Esophagus squamous epithelium (tissue), 5 donors: ENCODE measurements at places on chromosomes 16 and 17.
A peak's percentile ranks its signal among the peaks of the same experiment; 100 is the strongest.

DNA sequence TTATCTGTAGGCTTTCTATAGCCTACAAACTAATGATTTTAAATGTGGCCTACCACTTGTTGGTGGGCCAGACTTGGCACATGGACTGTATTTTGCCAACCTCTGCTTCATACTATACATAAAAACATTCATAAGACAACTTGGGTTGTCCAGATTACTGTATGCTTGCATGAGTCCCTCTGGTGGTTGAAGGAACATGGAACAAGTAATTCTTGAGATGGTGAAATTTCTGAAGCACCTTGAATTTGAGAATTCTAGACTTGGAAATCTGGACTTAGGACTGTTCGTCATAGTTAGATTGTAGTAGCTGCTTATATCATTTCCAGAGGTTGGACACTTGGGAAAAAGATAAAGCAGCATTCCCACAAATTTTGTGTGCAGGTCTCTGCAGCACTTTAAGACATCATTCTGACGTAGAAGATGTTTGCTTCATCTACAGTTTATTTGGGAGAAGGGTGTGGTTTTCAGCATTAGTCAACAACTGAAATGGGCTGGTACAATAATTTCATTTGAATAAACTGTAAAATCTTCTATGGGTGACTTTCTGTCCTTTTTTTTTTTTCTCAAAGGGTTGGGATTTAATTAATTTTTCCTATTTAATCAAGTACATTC, 31.2 kb downstream of the NFATC3 start:
- H3K4me3 ChIP-seq = no peak overlapping the region
- no peak for DNase-seq
- no peak overlapping the region for H3K27ac ChIP-seq
- peaks cover 5% of the 10 kb centered on the region for H3K4me1 ChIP-seq

DNA sequence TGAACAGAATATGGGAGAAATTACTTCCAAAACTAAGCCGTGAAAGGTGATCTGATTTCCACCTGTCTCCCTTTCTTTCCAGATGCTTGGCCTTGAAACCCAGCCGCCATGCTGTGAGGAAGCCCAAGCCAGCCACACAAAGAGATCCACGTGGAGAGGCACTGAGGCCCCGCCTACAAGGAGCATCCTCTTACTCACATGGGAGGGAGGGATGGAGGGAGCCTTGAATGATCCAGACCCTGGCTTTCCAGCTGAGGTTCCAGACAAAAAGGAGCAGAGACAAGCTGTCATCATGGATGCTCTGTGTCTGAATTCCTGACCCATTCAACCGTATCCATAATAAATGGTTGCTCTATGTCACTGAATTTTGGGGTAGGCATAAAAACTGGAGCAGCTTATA, 48.9 kb upstream of the HAPSTR1 start:
- no peaks in the 10 kb centered on the region for H3K27me3 ChIP-seq
- no peak overlapping the region for H3K4me3 ChIP-seq
- no peak overlapping the region for H3K27ac ChIP-seq
- peaks cover 4% of the 10 kb centered on the region for H3K4me1 ChIP-seq
- DNase-seq = no peak
- H3K36me3 ChIP-seq = no peaks in the 10 kb centered on the region

DNA sequence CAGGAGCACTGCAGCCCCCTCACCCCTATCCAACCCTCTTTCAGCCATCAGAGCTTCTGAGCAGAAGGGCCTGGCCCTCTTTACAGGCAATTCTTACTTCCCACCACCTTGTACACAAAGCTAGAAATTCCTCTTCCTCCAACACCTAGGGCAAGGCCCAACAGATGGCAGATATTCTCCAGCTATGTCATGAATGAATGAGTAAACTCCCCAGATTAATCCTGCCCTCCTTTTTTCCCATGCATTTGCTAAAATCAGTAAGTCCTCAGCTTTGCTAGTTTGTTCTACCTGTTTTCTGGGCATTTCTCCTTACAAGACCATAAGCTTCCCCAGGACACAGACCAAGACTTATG, 20.4 kb upstream of the MRPS23 start:
- no peak overlapping the region for H3K4me3 ChIP-seq
- no peak for DNase-seq
- H3K4me1 ChIP-seq = peaks cover 50% of the 10 kb centered on the region
- H3K27ac ChIP-seq = peak overlapping the region; percentile 90
- peaks cover 73% of the 10 kb centered on the region for H3K36me3 ChIP-seq
- H3K27me3 ChIP-seq = no peaks in the 10 kb centered on the region

- no peaks in the 10 kb centered on the region for H3K27me3 ChIP-seq
- no peak for DNase-seq
- H3K27ac ChIP-seq = no peak overlapping the region
- H3K4me3 ChIP-seq = no peak overlapping the region
- no peaks in the 10 kb centered on the region for H3K36me3 ChIP-seq
Measured at GRCh38 chr16:56584276-56584675, 5.1 kb upstream of the MT3 start.

DNA sequence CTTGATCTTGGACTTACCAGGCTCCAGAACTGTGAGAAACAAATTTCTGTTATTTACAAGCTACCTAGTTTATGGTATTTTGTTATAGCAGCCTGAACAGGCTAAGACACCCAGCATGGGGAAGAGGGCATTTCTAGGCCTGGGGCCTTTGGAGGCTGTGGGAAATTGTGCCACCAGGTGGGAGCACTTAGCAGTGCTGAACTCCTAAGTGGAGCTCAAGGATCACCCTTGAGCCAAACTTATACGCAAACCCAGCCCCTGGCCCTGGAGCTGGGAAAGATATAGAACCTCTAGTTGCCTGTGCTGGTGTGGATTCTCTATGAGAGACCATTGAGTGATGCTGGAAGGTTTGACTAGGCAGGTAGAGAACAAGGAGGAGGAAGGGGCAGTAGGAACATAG, 36.1 kb downstream of the MIS12 start:
- no peak overlapping the region for H3K4me3 ChIP-seq
- no peaks in the 10 kb centered on the region for H3K27me3 ChIP-seq
- H3K4me1 ChIP-seq = peaks cover 11% of the 10 kb centered on the region
- no peak for DNase-seq
- H3K27ac ChIP-seq = no peak overlapping the region

- no peak for DNase-seq
- H3K4me1 ChIP-seq = peaks cover 7% of the 10 kb centered on the region
- no peaks in the 10 kb centered on the region for H3K36me3 ChIP-seq
- H3K4me3 ChIP-seq = no peak overlapping the region
- H3K27ac ChIP-seq = peak overlapping the region; percentile 35
Measured at GRCh38 chr17:43536236-43536992, 9.7 kb downstream of the ETV4 start.

DNA sequence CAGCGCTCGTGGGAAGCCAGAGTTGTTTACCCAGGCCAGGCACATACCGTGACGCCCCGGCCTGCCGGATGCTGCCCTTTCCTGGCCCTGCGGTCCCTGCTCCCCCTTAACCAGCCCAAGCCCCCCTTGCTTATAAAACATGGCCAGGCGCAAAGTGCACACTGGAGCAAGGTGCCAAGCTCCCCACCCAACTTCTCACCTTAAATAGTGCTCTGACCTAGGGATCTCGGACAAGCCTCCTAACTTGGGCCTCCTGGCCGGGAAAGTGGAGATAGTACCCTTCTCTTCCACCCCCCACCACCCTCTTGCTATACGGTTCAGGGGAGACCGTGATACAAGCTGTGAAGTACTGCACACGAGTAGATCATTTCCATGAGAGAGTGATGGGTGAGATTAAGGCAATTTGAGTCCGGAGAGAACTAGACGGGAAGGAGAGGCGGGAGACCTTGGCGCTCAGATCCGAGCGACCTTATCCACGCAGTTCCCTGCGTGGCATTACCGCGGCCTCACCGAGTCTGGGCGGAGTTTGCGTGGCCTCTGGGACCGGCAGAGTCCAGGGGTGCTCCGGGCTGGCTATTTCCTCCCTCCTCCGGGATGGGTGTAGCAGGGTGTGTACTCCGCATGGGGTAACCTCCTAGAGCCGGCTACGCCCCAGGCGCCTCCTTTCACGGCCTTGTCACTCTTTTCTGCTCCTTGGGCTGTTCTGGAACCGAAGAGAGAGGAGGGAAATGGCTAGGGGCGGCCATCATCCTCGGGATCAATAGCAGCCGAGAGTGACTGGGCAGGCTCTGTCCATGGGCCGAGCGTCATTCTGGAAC, 4.4 kb upstream of the LHX1 start:
- H3K4me3 ChIP-seq = peak overlapping the region; percentile 13
- H3K27ac ChIP-seq = no peak overlapping the region
- no peak for DNase-seq
- no peaks in the 10 kb centered on the region for H3K36me3 ChIP-seq
- peaks cover 100% of the 10 kb centered on the region for H3K27me3 ChIP-seq
- H3K4me1 ChIP-seq = peaks cover 64% of the 10 kb centered on the region

DNA sequence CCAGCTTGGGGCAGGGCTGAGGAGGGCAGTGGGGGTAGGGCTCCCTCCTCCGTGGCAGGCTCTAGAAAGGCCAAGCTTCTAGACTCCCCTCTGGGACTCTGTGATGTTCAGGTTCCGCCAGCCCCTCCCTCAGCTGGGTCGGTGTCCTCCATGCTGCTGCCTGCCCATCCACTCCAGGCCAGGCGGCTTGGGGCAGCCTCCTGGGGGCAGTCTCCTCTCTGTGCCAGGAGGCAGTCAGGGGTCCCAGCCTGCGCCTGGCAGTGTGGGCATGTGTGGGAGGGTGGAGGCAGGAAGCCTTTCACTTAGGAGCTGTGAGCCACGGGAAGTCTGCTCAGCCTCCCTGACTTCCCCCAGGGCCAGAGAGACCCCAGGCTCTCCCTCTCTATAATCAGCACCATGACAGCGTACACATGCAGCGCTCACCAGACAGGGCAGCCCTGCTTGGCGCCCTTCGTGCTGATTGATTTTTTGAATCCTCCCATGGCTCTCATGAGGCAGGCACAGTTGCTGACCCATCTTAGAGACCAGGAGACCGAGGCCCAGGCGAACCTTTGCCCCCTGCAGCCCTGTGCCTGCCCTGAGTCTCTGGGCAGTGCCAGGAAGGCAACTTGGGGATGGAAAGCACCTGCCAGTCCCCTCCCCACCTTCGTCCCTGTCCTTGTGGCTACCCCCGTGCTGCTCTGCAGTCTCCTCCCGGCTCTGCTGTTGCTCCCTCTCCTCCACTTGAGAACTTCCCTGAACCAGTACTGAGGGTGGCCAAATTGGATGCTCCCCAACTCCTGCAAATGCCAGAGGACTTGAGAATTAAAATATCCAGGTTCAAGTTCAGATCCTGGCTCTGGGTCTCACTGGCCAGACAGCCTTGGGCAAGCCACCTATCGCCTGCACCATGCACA, 234.7 kb upstream of the GSE1 start:
- no peaks in the 10 kb centered on the region for H3K36me3 ChIP-seq
- H3K27ac ChIP-seq = no peak overlapping the region
- H3K27me3 ChIP-seq = no peaks in the 10 kb centered on the region
- no peak overlapping the region for H3K4me3 ChIP-seq

GRCh38 chr16:8957063-8957397, 6.7 kb downstream of the USP7 start:
- peaks cover 93% of the 10 kb centered on the region for H3K4me1 ChIP-seq
- no peak for DNase-seq
- H3K4me3 ChIP-seq = no peak overlapping the region
- no peak overlapping the region for H3K27ac ChIP-seq
- H3K27me3 ChIP-seq = no peaks in the 10 kb centered on the region

DNA sequence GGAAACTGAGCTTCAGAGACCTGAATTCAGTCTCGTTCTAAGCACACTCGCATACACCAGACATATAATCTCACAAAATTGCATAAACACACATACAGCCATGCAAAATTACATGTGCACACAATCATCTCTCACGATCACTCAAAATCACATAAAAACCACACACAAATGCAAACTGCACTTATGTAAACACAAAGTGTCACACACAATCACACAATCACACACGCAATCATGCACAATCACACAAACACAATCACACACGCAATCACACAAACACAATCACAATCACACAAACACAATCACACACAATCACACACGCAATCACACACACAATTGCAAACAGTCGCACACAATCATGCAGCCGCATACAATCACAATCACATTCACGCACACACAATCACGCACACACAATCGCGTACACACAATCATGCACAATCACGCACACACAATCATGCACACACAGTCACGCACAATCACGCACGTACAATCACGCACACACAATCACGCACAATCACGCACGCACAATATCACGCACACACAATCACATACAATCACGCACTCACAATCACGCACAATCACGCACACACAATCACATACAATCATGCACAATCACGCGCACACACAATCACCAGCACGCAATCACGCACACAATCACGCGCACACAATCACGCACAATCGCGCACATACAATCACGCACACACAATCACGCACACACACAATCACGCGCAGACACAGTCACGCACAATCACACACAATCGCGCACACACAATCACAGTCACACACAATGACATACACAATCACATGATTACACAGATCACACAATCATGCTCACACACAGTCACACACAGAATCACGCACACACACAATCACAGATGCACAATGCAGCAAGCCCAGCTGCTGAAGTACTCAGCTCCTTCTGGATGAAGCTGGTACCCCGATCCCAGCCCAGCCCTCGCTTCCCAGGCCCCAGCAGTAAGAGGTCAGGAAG, 45.6 kb downstream of the ZDHHC7 start:
- H3K27ac ChIP-seq = no peak overlapping the region
- no peaks in the 10 kb centered on the region for H3K4me1 ChIP-seq
- no peaks in the 10 kb centered on the region for H3K36me3 ChIP-seq
- no peak for DNase-seq
- no peaks in the 10 kb centered on the region for H3K27me3 ChIP-seq

GRCh38 chr16:73054498-73054812, 6.5 kb upstream of the ZFHX3 start:
- no peak for DNase-seq
- no peaks in the 10 kb centered on the region for H3K27me3 ChIP-seq
- peak overlapping the region; percentile 96 for H3K27ac ChIP-seq
- H3K36me3 ChIP-seq = no peaks in the 10 kb centered on the region

DNA sequence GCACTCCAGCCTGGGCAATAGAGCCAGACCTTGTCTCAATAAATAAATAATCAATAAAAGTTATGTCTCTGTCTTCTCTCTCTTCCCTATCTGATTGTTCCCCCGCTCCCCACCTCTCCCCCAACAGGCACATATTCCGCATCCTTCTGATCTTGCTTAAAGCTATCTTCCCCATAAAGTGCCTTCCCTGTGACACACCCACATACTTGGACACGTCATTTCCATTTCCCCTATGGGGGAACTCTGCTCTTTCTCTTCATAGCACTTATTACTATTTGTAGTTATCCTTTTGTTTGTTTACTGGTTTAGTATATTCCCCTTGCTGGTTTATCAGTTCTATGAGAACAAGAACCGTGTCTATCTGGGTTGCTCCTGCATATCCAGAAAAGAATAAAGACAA, 14.9 kb downstream of the MYO1D start:
- no peaks in the 10 kb centered on the region for H3K27me3 ChIP-seq
- H3K27ac ChIP-seq = no peak overlapping the region
- H3K36me3 ChIP-seq = no peaks in the 10 kb centered on the region
- no peaks in the 10 kb centered on the region for H3K4me1 ChIP-seq
- DNase-seq = no peak

DNA sequence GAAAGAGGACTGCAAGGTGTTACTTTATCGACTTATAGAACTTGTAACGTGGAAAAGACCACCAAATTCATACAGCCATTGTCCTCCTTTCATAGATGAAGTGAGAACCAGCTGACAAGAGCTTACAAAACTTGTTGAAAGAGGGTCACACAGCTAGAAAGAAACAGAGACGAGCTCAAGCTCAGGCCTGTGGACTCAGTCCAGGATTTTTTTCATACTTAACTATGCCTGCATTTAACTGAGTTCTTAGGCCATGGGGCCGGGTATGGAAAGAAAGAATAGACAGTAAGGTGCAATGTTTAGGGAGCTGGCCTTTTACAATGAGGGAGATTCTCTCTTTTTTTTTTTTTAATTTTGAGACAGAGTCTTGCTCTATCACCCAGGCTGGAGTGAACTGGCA, 106.1 kb downstream of the ADAMTS18 start:
- no peak for DNase-seq
- no peaks in the 10 kb centered on the region for H3K4me1 ChIP-seq
- no peaks in the 10 kb centered on the region for H3K36me3 ChIP-seq
- no peak overlapping the region for H3K4me3 ChIP-seq
